ENCODE measurements at places on chromosomes 1 and 21. TPM values are rescaled to one million over a fixed set of nuclear protein-coding genes. Genes with fewer than 3 reads are reported as not detected.

RNU11 gene
- not detected for total RNA-seq

ACTL8 gene
- not detected for total RNA-seq

NPHP4 gene
- total RNA-seq, result 18.6 TPM

CFHR3 gene
- total RNA-seq, result not detected

CELSR2 gene
- 4.1 TPM for total RNA-seq

DNA sequence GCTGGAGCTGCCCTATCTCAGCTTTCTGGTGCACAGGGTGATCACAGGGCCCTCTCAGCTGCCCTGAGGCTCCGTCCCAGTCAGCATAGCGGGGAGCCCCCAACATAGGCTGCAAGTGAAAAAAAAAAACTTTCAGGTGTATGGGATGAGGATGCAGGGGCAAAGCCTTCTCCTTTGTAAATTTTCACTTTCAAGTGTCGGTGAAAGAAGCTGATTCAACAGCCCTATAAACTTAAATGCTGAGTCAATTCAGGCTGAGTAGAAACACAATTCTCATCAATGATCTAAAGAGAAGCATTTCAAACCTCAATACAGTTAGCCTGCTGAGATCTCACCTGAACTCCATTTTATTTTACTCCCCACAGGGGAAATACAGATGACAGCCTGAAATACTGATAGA is 171.2 kb downstream of the SEC16B start:
- DNase-seq, result no peak

DNA sequence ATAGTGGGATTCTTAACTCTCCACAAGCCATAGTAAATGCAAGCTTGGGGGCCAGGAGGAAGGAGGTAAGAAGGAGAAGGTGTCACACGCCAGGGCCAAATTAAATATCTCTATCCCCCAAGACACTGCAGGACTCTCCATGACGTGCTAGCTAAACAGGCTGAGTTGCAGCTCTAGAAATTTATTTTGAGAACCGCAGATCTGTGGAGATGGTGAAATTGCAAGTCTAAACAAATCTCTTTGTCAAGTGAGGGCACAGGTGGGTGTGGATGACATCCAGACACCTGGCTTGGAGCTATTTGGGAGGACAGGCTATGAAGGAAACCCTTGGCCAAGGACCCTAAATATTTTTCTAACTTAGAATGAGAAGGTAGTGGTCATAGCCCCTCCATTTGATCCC is 39.5 kb upstream of the USP1 start:
- no peak for DNase-seq

- DNase-seq, result peak; percentile 15
Observed at GRCh38 chr1:165369255-165369848, 12.8 kb upstream of the LMX1A start.

DNA sequence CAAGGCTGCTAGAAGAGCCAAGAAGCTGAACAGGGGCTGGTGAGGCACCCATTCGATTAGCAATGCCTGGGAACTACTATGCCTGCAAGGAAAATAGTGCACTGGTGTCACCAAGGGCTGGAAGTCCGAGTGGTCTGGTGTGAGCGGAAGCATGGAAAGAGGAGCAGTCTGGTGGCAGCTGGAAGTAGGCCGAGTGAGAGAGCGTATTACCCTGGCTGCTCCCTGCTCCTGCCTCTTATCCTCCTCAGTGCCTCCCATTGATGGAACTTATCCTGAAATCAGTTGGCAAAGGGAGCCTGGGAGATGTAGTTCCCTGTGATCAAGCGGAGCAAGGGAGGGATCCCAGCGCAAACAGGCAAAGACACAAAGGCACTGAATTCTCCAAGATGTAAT is 9.6 kb downstream of the SMAP2 start:
- no peak for DNase-seq

DNA sequence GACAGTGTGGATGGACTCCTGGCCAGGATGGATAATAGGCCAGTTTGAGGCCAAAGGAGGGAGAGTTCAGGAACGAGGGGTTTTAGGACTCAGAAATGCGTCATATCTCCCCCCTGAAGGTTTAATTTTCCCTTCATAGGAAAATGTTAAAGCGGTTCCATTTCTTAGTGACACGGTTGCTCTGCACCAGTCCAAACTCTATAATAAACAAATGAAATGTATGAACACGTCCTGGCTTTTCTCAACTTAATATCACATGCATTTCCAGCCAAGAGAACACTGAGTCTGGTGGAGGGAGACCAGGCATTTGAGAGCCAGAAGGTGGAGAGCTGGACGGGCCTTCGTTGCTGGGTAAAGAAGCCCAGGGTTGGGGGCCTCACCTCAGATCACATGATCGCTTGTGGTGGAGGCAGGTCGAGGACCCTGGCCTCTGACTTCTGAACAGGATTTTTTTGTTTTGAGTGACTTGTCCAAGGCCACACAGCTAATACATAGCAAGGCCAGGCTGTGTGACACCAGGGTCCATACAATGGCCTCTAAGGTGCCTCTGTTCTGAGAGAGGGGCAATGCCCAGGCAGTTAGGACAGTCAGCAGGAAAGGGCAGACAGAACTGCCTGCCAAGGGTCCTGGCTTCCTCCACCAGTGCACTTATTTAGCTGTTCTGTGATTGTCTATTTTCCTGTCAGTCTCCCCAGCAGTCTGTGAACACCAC is 11.4 kb downstream of the SLC1A7 start:
- no peak for DNase-seq

DNA sequence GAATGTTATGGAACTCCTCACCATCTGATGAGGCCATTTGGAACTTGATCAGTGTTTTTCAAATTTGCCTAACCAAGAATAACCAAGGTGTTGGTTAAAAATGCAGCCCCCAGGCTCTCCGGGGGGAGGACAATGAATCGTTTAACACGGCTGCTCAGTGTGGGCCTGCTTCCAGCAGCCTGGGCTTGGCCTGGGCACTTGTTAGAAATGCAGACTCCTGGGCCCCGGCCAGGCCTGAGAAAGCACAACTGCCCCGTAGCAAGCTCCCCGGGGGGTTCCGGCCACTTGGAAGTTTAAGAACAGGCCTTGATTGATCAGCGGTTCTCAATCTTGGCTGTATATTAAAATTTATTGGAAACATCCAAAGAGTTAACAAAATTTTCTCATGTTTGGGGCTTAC is 22.8 kb upstream of the C2CD2 start:
- no peak for DNase-seq

DNA sequence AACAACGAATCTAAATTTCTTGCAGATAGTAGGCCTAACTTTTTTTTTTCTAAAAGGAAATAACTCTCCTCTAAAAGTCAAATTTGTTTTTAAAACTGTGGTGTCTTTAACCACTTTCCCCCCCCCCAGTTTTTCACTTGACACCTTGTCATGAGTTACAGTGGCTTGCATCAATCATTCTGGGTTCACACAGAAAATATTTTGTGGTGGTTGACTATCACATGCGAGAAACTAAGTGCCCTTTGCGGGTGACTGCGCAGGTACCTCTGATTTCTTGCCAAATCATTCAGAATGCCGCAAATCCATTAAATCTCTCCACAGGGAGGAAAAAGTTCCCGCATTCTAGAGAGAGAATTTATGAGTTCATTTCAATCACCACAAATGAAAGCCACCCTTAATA is 23.8 kb upstream of the SAMSN1 start:
- DNase-seq, result peak; percentile 30

GRCh38 chr1:233364695-233365539 is 37.4 kb downstream of the MAP3K21 start:
- no peak for DNase-seq

DNA sequence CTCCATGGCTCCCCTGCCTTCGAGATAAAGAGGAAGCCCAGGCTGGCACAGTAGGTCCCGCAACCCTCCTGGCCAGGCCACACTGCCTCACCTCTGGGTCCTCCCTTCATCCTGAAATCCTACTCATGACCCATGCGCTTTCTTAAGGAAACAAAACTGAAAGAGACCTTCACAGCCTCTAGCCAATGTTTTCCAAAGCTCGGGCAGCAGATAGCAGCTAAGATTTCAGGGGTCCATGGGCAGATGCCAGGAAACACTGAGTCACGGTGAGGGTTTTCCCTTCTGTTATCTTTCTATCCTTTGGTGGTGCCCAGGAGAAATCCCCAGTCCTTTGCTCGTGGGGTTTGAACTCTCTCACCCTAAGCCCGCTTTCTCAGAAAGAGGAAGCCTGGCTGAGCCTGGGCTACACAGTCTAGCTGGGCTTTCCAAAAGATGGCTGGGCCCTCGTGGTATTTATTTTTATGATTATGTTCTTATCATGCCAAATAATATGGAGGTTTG is 26.6 kb downstream of the TTC39A start:
- no peak for DNase-seq

DNA sequence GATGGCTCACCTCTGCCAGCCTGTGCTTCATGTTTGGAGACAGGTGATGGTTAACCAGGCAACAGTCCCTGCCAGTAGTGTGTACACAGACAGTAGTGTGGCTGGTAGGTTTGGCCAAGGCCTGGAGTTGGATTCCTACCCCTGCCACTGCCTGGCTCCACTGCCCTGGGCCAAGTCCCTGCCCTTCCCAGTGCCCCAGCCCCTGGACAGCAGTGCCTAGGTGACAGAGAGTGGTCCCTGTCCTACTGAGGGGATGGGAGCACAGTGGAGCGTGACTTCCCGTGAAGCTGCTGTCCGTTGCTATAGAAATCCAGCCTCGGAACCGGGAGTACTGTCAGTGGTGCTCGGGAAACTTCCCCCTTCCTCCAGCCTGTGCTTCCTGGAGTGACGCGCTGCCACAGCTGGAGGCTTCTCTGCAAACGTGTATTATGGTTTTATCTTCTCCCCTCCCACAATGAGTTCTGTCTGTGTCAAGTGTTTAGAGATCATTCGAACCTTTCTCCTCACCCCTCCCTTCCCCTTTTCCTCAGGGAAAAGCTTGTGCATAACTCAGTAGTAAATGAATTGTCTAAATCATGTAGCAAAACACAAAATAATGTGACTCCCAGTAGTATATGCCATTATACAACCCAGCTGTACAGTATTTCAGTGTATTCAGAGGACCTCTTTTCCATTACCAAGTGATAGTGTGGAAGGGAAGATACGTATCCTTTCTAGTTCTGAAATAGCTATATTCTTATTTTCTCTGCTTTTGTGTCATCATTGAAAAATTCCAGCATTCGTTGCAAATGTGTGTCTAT is 73.4 kb downstream of the GALNT2 start:
- no peak for DNase-seq

DNA sequence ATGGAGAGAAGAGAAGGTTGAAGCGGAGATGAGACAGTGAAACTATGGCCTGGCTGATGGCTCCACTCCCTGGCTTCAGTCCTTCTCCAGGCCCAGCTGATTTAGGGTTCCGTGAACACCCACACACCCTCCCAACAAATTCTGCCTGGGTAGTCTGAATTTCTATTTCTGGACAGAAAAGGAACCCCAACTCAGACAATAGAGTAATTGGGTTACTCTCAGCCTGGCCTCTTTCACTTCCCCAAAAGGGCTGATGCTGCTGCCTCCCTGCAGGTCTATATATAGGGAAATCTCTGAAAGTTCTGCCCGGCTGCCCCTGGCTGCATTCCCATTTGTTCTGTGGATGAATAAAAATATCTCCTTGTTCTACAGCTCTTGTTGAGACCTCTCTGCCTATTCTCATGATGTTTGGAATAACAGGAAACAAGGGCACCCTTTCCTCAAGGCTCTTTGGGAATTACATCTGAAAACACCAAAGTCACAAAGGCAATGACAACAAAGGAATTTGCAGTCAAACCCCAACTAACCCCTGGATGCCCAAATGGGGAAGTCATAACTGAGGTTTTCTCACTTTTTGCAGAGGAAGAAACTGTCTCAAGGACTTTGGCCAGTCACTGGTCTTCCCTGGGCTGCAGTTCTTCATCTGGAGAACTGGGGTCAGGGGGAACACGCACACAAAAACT is 11.4 kb upstream of the ZSCAN20 start:
- no peak for DNase-seq

DNA sequence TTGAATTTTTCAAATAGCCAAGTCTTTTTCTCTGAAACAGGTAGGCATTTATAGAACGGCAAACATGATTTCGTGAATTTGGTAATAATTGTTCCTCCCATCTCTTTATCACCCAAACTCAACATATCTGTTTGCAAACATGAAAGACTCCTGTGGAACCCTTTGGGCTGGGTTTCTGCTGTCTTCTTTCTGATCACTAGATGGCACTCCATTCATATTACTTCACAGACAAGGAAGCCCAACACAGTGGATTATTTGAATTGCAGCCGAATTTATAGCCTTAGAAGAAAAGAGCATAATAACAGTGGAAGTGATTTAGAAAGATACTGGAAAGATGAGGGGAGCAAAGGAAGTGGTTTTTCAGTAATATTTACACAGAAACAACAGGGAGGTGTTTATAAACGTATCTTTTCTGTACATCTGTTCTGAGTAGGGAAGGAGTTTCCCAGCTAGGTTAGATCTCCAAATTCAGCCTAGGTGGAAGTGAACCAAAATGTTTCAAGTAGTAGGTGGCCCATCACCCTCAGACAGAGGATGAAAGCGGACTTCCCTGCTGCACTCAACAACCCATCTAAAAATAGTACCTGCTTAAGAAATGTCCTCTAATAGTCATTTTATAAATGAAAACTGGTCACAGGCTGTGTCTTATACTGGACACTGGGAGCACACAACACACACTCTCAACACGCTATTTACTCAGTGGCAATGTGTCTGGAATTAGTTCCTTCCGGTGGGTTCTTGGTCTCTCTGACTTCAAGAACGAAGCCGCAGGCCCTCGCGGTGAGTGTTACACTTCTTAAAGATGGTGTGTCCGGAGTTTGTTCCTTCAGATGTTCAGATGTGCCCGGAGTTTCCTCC is 67.6 kb downstream of the MAP3K21 start:
- peak; percentile 17 for DNase-seq

DNA sequence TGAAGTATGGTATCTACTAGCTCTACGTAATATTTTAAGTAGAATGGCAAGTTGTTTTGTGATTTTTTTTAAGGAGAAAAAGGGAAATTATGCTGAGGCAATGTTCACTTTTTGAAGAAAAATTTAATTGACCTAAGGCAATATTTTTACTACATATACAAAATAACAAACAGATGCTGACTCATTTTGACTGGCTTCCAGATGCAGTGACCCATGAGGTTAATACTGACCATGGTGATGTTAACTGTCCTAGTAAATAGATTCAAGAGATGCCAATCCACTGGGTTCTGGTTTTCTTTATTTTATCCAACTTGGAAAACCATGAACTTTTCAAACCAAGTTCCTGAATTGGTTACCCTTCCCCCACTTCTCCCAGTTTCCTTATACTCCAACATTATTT is 154.9 kb downstream of the CRB1 start:
- no peak for DNase-seq

DNA sequence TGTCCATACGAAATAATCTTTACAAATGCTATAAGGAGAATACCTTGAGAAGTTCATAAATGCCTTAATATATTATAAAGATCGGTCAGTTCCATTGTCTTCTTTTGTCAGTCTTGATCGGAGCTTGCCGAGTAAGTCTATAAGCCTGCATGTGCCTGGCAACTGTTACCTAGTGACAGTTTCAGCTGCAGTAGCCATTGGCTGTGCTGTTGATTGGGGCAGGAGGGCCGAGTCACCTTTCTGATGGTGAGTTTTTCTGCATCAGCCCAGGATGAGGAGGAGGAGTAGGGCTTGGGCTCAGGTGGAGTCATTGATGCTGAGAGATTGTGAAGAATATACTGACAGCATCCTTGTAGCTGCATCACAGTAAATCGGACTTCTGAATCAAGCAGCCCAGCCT is 1.9 kb upstream of the GPR52 start:
- DNase-seq, result no peak

GRCh38 chr1:39189592-39190041 is 14.9 kb upstream of the MACF1 start:
- no peak for DNase-seq
